ENCODE measurements at places on chromosomes 12 and 14. TPM values are rescaled to one million over a fixed set of nuclear protein-coding genes. Genes with fewer than 3 reads are reported as not detected.

Gene CLMN
- 7.4 TPM for total RNA-seq

Gene PDZRN4
- not detected for total RNA-seq

Gene SERPINA10
- total RNA-seq: not detected

Gene RBM23
- 99.1 TPM for total RNA-seq

Gene TEX52
- total RNA-seq: not detected

Gene TSHR
- total RNA-seq: not detected

Gene AQP6
- total RNA-seq: not detected

Gene OTUB2
- total RNA-seq: 0.93 TPM

Gene ATP2B1
- 62.4 TPM for total RNA-seq

Gene DNAH10
- under 0.01 TPM for total RNA-seq

Gene GRIP1
- 0.07 TPM for total RNA-seq

Gene FAM186B
- 0.43 TPM for total RNA-seq

Gene PRPH
- total RNA-seq: 0.14 TPM

Gene FOXA1
- 0.13 TPM for total RNA-seq

Gene FBLN5
- total RNA-seq: 2.9 TPM

Gene LUM
- 2.4 TPM for total RNA-seq

Gene TPPP2
- not detected for total RNA-seq

Gene MON2
- total RNA-seq: 80.4 TPM

Gene AMHR2
- not detected for total RNA-seq

Gene TAMALIN
- 45.2 TPM for total RNA-seq

Gene SAMD15
- 1.7 TPM for total RNA-seq

Gene DAO
- not detected for total RNA-seq

Gene TCL1A
- total RNA-seq: not detected

Gene TECPR2
- total RNA-seq: 13.8 TPM

Gene RHNO1
- 34.5 TPM for total RNA-seq

Gene PA2G4
- total RNA-seq: 284 TPM

Gene MYH6
- not detected for total RNA-seq

Gene C12orf60
- 1.6 TPM for total RNA-seq

Gene UBE3B
- total RNA-seq: 49.7 TPM

Gene MYO1A
- total RNA-seq: 0.07 TPM

Gene KRT72
- not detected for total RNA-seq

Gene PABPN1
- 81.7 TPM for total RNA-seq

Gene KRT6A
- total RNA-seq: not detected

Gene BIN2
- total RNA-seq: not detected

Gene SLC16A7
- total RNA-seq: 13.3 TPM

Gene AMN
- total RNA-seq: not detected

Gene ADAMTS20
- not detected for total RNA-seq

Gene ATXN7L3B
- total RNA-seq: 27.6 TPM

Gene PLA2G1B
- total RNA-seq: not detected

Gene RNASE2
- not detected for total RNA-seq

Gene MMP19
- total RNA-seq: 0.36 TPM

Gene HEATR5A
- total RNA-seq: 45.2 TPM

Gene PRIMA1
- total RNA-seq: not detected

Gene KRT79
- not detected for total RNA-seq

Gene FGF6
- not detected for total RNA-seq

Gene CLEC1A
- 10.6 TPM for total RNA-seq

Gene HCAR2
- total RNA-seq: not detected

Gene SLC38A4
- 0.07 TPM for total RNA-seq

Gene TPH2
- total RNA-seq: not detected

Gene RNASE7
- total RNA-seq: not detected

Gene KRT7
- total RNA-seq: 206 TPM

Gene STAB2
- not detected for total RNA-seq

Gene TMEM63C
- not detected for total RNA-seq

Gene GPRC5A
- 48.8 TPM for total RNA-seq

Gene TMEM19
- total RNA-seq: 34.6 TPM

Gene TMEM229B
- total RNA-seq: under 0.01 TPM

All from thoracic aorta endothelial cell (primary cell).